ENCODE measurements at places on chromosomes 5 and 9. TPM values are rescaled to one million over a fixed set of nuclear protein-coding genes. Genes with fewer than 3 reads are reported as not detected.

BNC2 gene
- total RNA-seq = 28.1 TPM

DNA sequence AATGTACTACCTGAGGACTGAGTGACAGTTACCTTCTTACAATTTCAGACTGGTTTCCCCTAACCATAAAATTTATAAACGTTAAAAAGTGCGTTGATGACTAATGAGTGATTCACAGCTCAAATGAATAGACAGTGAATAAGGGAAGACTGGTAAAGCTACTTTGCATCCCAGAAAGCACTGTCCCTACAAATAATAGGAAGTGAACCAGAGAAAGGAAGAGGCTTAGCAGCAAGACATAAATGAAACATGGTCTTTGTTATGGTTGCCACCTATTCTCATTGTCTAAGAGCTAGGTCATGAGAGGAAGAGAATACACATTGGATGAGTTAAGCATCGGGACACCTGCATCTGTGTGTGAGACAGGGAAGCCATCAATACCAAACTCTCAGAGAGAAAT, 849.2 kb downstream of the TAF11L14 start:
- DNase-seq = no peak

DNA sequence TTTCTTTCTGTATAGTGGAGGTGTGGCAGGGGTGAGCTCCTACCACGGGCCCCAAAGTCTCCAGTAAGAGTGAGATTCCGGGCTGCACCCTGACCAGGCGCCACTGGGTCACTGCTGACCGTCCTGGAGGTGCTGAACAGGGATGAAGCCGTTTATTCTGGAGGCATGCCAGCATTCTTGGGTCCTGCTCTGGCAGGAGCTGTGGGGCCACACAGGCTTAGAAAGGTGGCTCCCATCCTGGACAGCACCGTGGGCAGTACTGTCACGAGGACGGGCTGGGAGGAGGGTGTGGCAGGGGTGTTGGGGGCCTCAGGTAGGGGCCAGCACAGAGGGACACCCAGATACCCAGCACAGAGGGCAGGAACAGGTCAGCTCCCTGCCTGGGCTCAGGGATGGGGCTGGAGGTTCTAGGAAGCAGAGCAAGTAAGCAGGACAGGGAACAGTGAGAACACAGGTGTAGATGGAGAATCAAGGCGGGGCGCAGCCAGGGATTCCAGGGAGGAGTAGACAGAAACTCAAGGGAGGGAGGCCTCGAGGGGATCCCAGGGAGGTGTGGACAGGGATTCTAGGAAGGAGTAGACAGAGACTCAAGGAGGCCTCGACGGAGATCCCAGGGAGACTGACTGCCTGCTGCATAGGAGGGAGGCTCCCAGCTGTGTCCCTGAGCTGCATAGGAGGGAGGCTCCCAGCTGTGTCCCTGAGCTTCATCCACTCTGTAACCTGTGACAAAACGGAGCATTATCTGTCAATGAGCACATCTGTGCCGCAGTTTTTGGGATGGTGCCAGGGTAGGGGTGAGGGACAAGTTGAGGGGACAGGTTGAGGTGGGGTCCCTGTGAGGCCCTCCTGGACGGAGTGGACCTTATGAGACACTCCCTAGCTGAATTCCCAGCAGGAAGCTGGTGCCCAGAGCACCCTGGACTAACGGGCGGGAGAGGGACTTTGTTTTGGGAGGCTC, 1.1 kb upstream of the PLEKHG4B start:
- DNase-seq = no peak

CFAP157 gene
- total RNA-seq = 0.07 TPM

MYORG gene
- total RNA-seq = 9.7 TPM

DNA sequence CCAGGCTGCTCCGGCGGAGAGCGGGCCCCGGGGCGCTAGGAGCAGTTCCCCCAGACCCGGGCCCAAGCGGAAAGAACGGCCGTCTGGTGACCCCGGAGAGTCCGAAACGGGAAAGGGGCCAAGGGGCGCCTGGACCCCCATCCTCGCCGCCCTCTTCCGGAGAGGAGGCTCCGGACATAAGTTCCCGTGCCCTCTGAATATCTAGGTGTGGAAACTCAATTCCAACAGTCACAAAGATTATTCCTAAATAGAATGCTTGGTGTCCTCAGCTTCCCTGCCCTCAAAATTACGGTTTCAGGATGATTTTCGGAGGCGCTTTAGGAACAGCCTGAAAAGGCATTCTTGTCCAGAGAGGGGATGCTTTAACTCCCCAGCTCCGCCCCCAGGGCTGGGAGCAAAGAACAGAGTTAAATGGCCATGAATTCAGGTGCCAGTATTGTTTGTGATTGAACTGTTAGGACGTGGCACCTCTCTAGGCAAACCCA, 681 bp upstream of the LHFPL2 start:
- DNase-seq = peak; percentile 35

- no peak for DNase-seq
These were observed 4.4 kb downstream of the TAS2R1 start for GRCh38 chr5:9625731-9626130.

CDO1 gene
- total RNA-seq = 13.2 TPM

DNA sequence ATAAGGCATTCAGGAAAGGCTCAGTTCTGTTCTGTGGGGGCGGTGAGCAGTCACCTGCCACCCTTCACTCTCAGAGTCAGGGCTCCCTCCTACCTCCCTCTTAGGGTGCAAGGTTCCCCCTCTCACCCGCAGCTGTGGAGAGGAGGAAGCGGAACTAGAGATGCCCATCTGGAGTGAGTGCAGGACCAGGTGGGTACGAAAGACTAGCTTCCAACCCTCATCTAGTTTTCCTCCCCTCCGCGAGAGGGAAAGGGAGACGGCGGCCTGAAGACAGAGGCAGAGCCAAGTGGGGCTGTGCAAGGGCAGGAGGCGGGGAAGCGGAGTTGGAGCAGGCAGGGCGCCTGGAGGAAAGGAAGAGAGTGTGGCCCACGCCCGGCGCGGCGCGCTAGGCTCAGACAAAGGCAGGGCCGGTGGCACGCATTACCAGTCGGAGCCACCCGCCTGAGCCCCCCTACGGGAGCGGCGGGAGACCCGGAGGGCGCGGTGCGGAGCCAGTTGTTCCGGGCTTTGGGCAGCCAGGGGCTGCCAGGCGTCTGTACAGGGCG, 7.3 kb downstream of the PRR7 start:
- DNase-seq = peak; percentile 51

DNA sequence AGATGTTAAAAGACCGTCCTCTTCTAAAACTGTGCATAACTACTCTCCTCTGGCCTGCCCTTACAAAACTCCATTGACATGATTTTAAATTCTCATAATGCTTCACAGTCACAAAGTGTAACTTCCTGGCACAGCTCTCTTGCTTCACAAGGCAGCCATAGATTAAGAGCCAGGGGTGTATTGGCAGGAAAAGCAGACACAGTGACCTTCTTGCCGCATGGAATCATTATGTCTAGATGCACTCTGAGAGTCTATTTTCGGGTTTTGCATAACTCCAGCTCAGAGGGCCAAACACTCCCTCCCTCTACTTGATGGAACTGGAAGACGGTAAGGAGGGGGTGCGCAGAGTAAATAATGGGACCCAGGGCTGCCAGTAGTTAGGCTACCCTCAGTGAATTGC, 110.1 kb downstream of the MARCHF3 start:
- no peak for DNase-seq

DNA sequence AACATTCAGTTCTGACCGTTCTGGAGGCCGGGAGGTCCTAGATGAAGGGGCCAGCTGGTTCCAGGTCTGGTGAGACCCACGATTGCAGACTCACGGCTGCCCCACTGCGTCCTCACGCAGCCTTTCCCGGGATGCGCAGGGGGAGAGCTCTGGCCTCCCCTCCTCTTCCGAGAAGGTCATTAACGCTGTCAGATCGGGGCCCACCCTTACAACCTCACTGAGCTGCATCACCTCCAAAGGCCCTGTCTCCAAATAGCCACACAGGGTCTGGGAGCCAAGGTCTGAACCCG, 66.6 kb upstream of the PPP1R26 start:
- no peak for DNase-seq

SOX30 gene
- 0.41 TPM for total RNA-seq

- no peak for DNase-seq
These were observed 13.8 kb upstream of the MCTP1 start for GRCh38 chr5:95298651-95299050.

GMCL2 gene
- not detected for total RNA-seq

DNA sequence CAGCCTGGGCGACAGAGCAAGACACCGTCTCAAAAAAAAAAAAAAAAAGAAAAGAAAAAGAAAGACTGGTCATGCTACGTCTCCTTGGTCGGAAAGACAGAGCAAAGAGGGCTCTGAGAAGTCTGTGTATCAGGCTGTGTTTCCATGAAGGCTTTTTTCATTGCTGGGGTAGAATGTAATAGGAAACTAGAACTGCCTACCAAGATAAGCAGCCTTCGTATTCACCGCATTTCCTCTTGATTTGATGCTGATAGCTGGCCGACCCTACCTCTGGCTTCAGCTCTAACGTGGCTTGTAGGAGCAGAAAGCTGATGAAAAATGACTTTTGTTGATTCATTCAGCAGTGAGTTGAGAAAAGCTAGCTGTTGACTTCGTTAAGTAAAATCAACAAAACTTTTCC, 17.4 kb downstream of the SLC1A3 start:
- no peak for DNase-seq

- no peak for DNase-seq
These were observed 7.8 kb downstream of the SH3PXD2B start for GRCh38 chr5:172446336-172447051.

GRCh38 chr5:118392491-118392890, 595.9 kb downstream of the DTWD2 start:
- DNase-seq = no peak

DNA sequence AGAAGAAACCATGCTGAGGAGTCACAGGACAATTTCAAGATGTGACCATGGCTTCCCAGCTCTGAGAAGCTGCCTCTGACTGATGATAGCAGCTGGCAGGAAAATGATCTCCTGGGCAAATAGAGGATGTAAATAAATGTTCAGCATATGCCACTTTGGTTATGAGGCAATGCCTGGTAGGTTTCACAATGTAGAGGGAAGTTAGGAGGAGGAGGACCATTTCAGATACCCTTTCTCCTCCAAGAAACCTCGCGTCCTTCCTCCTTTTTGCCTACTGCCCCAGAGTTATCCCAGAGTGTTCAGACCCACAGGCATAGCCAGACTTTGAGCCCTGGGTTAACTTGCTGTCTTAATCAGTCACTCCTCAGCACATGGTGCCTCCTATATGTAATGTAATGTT, 541.6 kb upstream of the DAP start:
- DNase-seq = no peak

DNA sequence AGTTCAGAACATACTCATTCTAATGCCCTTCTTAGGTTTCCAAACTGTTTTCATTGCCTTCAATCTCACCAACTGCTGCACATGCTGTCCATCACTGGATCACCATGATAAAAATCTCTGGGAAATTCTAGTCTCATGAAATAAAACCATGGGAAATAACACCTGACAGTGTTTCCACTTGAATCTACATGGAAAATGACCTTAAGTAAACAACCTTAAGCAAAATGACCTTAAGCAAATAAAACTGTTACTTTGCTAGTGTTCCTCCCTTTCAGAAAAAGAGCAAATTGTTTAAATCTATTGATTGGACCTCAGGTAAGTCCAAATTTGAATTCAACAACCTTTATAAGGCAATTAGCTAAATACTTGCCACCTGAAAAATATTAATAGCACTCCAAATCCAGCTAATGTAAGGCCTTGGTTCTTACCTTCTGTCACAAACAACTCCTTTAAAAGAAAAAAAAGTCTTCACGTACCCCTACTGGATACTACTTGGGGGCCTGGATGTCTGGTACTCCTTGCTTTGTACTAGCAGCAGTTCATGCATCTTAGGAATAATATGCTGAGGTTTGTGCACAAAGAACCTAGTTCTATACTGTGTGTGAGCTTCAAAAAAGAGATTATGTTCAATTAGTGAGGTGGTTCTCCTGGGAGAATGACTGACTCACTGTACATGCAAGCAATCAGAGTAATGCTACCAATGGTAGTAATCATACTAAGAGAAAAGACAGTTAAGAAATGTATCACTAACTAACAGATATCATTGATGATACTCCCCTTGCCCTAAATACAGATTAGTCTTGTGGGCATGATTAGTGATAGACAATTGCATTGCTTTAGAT, 630.4 kb downstream of the PSAT1 start:
- DNase-seq = no peak

GRIN1 gene
- total RNA-seq = 6.6 TPM

GRCh38 chr9:16221366-16221765, 649.1 kb downstream of the BNC2 start:
- DNase-seq = no peak

DNA sequence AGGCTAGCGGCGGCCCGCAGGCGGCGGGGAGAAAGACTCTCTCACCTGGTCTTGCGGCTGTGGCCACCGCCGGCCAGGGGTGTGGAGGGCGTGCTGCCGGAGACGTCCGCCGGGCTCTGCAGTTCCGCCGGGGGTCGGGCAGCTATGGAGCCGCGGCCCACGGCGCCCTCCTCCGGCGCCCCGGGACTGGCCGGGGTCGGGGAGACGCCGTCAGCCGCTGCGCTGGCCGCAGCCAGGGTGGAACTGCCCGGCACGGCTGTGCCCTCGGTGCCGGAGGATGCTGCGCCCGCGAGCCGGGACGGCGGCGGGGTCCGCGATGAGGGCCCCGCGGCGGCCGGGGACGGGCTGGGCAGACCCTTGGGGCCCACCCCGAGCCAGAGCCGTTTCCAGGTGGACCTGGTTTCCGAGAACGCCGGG, 253 bp downstream of the SLC12A2 start:
- DNase-seq = no peak

ADGRD2 gene
- 1.6 TPM for total RNA-seq

DNA sequence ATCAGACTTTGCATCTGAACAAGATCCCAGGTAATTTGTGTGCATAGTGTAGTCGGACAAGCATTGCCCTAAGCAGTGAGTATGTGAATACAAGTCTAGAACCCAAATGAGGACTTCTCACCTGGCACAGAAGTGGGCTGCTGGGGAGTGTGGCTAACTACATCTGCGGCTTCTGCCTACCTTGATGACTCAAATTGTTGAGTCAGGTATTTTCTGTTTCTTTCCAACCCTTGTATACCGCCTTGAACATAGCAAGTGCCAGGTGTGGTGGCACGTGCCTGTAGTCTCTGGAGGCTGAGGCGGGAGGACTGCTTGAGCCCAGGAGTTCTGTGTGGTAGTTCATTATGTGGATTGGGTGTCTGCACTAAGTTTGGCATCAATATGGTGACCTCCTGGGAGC, 7.9 kb upstream of the JADE2 start:
- DNase-seq = no peak

CCL27 gene
- 1.0 TPM for total RNA-seq

TAS2R1 gene
- not detected for total RNA-seq

DNA sequence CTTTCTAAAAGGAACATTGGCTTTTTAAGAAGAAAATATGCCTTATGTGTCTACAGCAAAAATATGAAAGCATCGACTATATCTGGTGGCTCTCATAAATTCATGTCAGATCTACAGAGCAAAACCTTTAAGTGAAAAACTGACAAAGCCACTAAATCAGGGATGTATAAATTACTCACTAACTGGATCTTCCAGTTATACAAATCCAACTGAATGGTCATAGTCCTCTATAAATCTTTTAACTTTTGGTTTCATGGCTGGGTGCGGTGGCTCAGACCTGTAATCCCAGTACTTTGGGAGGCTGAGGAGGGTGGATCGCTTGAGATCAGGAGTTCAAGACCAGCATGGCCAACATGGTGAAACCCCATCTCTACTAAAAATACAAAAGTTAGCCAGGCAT, 29.2 kb upstream of the GZMA start:
- no peak for DNase-seq

All from WTC11 (cell line).